HT-29 (cell line): ENCODE measurements at places on chromosomes 3 and 15.

DNA sequence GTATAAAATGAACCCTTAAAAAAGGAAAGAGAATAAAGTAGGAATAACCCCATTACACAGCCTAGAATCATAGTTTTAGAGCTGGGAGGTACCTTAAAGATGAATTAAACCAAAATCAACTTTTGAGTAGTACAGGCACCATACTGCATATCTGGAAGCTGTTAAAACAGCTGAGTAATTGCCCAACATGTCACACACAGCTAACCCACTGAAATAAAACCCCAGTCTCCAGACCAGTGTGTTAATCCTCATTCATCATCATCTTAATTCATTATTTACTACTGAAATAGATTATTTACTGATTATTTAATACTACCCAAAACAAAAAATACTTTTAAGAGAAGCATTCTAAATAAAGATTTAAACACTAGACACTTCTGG lies 52.8 kb downstream of the GPR160 start:
- no peak for DNase-seq

- no peak for DNase-seq
Measured at GRCh38 chr3:9324944-9325343, 37.9 kb upstream of the THUMPD3 start.

DNA sequence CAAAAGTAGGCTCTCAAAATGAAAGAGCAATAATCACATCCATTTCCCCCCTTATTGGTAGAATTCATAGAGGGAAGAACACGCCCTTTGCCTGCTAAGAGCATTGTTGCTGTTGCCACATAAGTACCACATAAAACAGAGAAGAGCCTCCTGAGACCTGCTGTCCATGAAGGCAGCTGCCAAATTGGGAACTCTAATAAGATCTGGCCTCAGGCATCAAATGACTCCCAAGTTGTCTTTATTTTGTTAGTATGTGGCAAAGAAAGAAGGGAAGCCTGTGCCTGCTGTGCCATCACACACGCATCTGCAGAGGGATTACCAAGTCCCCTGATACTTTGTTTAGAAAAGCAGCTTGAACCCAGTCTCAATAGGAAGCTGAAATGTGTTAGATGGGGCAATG lies 23.9 kb downstream of the VGLL3 start:
- DNase-seq = no peak

DNA sequence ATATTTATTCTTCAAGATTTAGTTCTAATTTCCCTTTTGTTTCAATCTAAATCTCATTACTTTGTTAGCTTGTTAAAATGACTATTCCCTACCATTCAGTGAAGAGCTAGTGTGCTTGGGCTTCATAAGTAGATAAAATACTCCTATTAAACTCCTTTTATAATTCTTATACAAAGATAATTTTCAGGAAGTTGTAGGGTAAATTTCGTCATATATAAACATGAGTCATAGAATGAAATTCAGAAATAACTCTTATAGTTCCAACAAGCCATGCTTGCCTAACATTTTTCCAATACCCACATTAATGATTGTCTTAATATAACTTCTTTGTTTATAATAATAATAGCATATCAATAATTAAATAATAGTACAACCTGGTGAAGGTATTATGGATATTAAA lies 407.3 kb downstream of the NAALADL2 start:
- DNase-seq = no peak

GRCh38 chr3:179719048-179719734 lies 66.4 kb downstream of the USP13 start:
- DNase-seq = no peak

- no peak for DNase-seq
Measured at GRCh38 chr15:41238100-41238499, 7.0 kb downstream of the CHP1 start.

DNA sequence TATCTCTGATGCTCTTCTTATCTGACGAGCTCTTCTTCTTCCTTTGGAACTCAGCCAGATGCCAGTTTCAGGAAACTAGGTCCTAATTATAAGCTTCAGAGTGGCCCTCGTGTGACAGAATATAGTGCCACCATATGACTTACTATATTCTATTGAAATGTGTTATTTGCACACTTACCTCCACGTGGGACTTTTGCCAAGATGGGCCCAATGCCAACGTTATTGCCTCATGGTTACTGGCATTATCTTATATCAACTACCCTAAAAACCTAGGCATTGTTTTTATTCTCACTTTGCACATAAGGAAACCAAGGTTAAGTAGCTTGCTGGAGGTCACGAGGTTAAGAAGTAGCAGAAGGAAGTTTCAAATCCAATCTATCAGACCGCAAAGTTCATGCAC lies 71.3 kb upstream of the SLCO3A1 start:
- DNase-seq = no peak

DNA sequence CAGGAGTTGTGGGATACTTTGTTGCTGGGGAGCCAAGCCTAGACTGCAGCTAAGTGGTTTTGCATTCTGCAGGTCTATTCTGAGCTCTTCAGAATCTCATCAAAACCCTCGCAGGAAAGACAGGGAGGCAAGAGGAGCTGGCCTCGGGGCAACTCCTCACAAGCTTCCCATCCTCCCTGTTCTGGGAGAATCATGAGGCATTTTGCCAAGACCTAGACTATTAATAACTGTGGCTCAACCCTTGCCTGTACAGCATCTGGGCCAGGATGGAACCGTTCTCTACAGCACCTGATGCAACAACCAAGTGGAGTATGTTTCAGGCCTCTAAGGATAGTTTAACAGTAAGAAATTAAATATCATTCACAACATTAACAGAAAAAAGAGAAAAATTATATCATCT lies 20.2 kb upstream of the SLC6A20 start:
- DNase-seq = peak; percentile 16

GRCh38 chr15:96974761-96975160 lies 644.3 kb downstream of the NR2F2 start:
- DNase-seq = peak; percentile 31

- DNase-seq = no peak
Measured at GRCh38 chr15:89870006-89870405, 23.8 kb downstream of the AP3S2 start.

GRCh38 chr3:99485286-99485685 lies 153.1 kb upstream of the COL8A1 start:
- DNase-seq = no peak

DNA sequence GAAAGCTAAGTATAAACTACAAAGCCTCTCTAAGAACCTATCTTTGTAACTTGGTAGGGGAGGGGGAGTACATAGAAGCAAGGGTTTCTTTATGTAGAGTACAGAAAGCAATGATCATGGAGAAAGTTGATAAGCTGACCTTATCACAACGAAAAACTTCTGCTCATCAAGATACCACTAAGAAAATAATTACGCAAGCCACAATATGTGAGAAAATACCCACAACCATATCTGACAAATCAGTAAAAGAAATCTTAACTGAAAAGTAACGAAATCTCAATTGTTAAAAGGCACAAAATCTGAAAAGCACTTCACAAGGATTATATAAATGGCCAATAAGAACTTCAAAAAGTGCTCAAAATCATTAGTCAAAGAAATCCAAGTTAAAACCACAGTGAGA lies 35.1 kb upstream of the RPS17 start:
- DNase-seq = no peak

GRCh38 chr3:14775563-14775962 lies 43.2 kb upstream of the FGD5 start:
- no peak for DNase-seq
